T-cell (primary cell): ENCODE measurements at places on chromosomes 2 and 18.
A peak's percentile ranks its signal among the peaks of the same experiment; 100 is the strongest.

- no peak for DNase-seq
These were observed 21.5 kb upstream of the TNP1 start for GRCh38 chr2:216881411-216881810.

DNA sequence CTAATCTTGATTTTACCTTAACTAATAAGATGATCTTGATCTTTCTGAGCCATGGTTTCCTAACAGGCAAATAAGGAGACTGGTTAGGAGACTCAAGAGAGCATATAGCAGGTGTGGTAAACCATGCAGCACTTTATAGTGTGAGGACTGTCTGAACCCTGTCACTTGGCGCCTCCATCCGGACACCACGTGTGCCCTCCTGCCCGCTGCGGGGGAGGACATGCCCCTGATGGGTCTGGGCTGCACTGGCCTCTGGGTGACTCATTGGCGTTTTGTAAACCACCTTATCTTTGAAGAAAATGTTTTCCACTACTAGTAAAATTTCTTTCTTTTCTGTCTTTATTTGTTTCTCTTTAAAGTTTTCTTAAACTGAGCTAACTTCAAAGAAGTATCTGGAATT, 131.1 kb downstream of the FMNL2 start:
- no peak for DNase-seq

GRCh38 chr2:63034526-63034925, 16.1 kb upstream of the OTX1 start:
- no peak for DNase-seq

- DNase-seq = no peak
These were observed 55.5 kb downstream of the LIMS1 start for GRCh38 chr2:108589781-108590180.

GRCh38 chr18:69898241-69898861, 49.3 kb downstream of the CD226 start:
- no peak for DNase-seq

GRCh38 chr2:162074928-162075688, 1.1 kb upstream of the DPP4 start:
- DNase-seq = no peak

GRCh38 chr2:43105586-43106558, 120.5 kb downstream of the ZFP36L2 start:
- DNase-seq = no peak

- no peak for DNase-seq
These were observed 168.1 kb downstream of the EHBP1 start for GRCh38 chr2:62873603-62874002.

- DNase-seq = no peak
These were observed 54.3 kb upstream of the BZW1 start for GRCh38 chr2:200757399-200757798.

GRCh38 chr2:206328974-206329373, 54.5 kb downstream of the ZDBF2 start:
- no peak for DNase-seq

GRCh38 chr2:216590780-216591179, 42.4 kb upstream of the IGFBP2 start:
- no peak for DNase-seq

DNA sequence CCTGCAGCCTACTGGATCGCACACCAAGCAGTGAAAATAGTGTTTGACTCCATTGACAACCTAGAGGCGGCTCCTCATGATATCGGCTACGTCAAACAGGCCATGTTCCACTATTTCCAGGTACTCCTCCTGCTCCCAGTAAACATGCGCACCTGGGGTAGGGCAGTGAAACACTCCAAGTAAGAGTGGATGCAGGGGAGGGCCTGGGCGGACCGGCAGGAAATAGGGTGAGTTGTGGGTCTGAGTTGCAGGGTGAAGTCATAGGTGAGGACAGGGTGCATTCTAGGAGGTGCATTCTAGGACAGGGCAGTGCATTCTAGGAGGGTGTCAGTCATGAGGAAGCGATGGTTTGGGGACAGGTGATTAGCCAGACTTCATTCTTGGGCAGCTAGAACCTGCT, 5.0 kb downstream of the NAGK start:
- DNase-seq = no peak

- no peak for DNase-seq
These were observed 3.3 kb upstream of the KCTD1 start for GRCh38 chr18:26551695-26552081.

GRCh38 chr2:27262379-27263286, at the start of gene SLC30A3:
Gene SLC30A3, minus strand, starts transcription at chr2:27263047. Its CDS starts 141 bp downstream, at chr2:27262906.
- DNase-seq = peak; percentile 45

- DNase-seq = no peak
These were observed 66.1 kb downstream of the C18orf63 start for GRCh38 chr18:74381621-74382295.

DNA sequence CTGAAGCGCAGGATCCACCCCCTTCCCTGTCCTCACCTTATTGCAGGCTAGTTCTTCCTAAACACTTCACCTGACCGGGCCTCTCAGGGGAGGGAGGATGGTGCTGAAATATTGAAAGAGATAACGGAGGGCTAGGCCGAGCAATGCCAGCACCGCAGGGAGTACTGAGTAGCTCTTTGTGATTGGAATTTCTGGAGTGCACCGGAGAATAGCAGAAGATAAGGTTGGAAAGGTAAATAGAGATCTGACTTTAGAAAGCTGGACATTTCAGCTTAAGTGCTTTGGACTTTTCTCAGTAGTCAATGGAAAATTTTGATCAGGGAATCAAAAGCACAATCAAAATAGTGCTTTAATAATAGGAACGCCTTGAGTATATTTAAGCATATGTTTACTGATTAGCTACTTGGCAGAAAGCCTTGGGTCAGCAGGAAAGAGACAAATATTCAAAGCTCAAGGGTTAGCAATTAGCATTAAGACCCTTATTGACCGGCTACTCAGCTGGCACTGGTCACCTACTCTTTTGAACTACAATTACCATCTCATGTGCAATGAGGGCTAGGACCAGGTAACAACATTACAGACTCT, 142.9 kb upstream of the NDUFV2 start:
- DNase-seq = no peak

GRCh38 chr2:190550137-190550536, 15.6 kb upstream of the NEMP2 start:
- no peak for DNase-seq

DNA sequence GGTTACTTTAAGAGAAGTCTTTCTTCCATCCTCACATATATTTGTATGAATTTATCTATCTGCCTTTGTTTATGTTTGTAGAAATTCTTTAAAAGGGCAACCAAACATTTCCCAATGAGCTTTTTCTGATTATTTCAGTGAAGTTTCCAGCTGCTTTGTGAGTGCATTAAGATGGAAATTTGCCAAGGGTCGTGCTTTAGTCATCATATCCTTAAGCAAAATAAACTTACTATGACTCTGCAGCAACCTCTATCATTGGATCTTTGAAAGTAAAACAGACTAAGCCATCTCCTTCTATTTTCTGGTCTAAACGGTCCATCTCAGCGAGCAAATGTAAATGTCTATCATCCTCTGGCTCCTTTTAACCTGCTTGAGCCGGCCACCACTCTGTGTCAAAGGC, 489.3 kb downstream of the SOX11 start:
- DNase-seq = no peak

DNA sequence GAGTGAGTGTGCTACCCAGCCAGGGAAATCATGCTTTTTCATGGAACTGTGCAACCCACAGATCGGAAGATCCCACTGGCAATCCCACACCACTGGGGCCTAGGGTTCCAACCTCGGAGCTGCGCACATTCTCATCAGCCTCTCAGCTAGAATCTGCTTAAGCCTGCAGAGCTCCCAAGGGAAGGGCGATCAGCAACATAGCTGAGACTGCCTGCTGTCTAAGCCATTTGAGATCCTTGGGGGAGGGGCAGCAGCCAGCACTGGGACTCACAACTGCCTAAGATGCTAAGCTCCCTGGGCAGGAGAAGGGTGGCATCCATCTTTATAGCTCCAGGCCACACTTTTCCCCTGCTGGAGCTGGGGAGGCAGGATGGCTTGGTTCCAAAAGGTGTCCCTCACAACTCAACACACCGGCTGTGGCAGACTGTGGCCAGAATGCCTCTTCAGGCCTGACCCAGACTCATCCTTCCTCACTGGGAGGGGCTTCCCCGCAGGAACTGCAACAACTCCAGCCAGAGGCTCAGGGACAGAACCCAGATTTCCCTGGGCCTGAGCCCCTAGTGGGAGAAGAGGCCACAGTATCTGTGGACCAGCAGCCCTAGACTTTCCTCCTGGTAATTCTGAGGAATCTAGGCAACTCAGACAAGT, 1133.3 kb upstream of the PIK3C3 start:
- DNase-seq = no peak

GRCh38 chr18:36203360-36203895, 16.1 kb downstream of the MOCOS start:
- DNase-seq = no peak

DNA sequence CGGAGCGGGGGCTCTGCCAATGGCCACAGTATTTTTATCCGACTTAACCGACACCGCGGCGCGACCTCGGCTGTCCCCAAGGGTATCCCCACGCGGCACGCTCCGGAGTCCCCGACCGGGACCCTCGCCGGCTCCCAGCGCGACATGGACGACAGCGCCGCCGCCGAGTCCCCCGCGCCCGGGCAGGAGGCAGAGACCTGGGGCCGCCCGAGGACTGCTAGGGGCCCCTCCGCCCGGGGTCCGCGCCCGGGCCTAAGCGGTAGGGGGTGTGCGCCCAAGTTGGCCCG, 468 bp downstream of the UXS1 start:
- DNase-seq = no peak

DNA sequence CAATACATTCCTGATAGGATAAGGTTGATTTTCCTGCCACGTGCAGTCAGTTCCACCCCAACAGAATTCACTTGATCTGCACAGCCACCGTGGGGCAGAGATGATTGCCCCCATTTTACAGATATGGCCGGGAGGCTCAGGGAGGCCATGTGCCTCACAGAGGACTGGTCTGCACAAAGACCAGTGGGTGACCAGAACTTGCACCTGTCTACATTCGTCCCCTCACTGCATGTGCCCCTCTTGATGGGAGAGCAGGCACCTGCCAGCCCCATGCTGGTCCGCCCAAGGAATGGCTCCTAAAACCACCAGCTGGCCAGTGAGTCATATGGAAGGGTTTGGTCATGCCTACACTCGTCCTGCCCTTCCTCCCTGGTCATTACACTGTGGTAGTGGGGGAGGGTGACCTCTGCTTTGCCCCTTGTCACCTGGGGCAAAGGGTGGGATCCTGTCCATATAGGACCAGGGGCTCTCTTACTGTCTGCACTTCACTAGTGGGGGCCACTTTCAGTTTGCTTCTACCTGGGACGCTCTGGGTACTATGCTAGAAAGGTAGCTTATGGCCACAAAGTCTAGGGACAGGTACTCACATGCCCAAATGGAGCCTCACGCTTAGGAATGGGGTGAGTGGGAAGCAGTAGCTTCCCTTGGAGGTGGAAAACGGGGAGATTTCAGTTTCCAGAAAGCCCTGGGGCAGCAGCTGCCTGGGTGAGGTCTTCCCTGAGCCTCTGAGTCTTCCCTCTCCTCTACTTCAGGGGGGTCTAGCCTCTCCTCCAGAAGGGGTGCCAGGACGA, 14.7 kb downstream of the RRM2 start:
- DNase-seq = no peak

- no peak for DNase-seq
These were observed 29.5 kb upstream of the ATRAID start for GRCh38 chr2:27182346-27182745.

GRCh38 chr18:75638776-75639471, 211.4 kb upstream of the SMIM21 start:
- DNase-seq = no peak

- DNase-seq = no peak
These were observed 105.0 kb downstream of the PDCL3 start for GRCh38 chr2:100667801-100668200.

GRCh38 chr2:192016265-192016664, 169.4 kb upstream of the CAVIN2 start:
- no peak for DNase-seq

DNA sequence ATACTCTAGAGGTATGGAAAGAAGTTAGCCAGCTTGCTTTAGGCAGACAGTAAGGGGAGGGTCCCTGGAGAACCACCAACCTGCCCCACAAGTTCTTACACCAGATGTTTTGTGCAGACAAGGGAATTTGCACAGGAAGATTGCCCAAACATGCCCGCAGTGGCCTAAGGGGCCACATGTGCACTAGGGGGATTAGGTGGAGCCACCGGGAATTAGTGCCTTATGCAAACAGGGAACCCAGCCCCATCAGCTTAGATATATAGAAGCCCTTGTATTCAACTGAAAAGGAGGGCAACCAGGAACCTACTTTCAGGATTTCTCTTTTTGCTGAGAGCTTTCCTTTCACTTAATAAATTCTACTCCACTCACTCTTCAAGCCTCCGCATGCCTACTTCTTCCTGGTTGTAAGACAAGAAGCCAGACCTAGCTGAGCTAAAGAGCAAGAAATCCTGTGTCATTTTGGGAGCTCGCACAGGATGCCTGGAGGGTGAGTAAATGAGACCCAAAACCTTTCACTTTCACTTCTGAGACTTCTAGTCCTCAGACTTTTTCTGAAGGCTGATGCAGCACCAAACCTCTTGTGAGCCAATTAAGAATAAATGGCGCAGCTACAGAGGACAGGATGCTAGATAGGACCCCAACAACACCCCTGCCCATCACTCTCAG, 146.3 kb downstream of the GCA start:
- DNase-seq = no peak

GRCh38 chr2:214774108-214774507, 35.4 kb downstream of the BARD1 start:
- no peak for DNase-seq

DNA sequence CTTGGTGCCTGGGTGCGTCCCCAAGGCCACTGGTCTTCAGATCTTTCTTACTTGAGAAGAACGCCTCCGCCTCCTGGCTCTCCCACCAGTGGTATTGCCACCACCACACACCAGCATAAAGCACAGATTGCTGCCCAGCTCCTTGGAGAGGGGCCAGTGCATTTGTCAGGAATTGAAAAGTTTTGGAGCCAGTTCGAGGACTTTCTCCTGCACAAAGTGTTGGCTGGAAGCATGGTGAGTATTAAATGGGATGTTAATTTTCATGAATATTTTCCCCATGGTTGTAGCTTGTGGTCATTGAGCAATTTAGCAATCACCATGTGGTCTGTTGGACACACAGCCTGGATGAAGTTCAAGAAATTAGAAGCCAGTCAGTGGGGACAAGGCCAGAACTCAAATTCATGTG, 684.6 kb upstream of the FANCL start:
- no peak for DNase-seq

- peak; percentile 95 for DNase-seq
These were observed at the start of gene CD28 for GRCh38 chr2:203706403-203706802. Gene CD28, plus strand, starts transcription at chr2:203706639. Its CDS starts 58 bp downstream, at chr2:203706697.

DNA sequence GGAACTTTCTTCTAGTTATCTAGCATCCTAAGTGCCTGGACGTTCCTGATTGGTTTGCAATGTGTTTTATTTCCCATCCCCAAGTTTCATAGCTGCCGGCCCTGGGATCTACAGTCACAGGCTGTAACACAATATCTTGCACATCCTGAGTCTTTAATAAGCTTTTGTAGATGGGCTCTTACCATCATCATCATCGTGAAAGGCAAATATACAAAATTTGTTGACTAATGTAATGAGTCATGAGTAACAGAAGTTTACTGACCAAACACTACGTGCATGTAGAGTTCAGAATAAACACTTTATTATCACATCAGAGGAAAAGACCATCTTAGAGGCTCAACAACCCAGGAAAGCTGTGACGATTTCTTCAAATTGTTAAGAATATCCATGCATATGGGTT, 8.1 kb upstream of the TYMS start:
- no peak for DNase-seq
